Temporal lobe (tissue), 4 donors: ENCODE measurements at places on chromosomes 16 and 17. TPM values are rescaled to one million over a fixed set of nuclear protein-coding genes. Genes with fewer than 3 reads are reported as not detected.

The CTRB1 gene
- total RNA-seq, result not detected

The CFAP97D1 gene
- total RNA-seq, result not detected

The SLC38A8 gene
- total RNA-seq, result not detected

The GDPD1 gene
- 43.3 TPM for total RNA-seq

The CMTM1 gene
- total RNA-seq, result 3.2 TPM

The RNF43 gene
- total RNA-seq, result 0.49 TPM

The P2RX5 gene
- 7.9 TPM for total RNA-seq

The HOXB1 gene
- not detected for total RNA-seq

The KRT32 gene
- total RNA-seq, result not detected

The C1QTNF8 gene
- under 0.01 TPM for total RNA-seq

The DRG2 gene
- total RNA-seq, result 11.3 TPM

The MYH1 gene
- not detected for total RNA-seq
